Karpas-422 (cell line): ENCODE measurements at places on chromosomes 16 and 17. TPM values are rescaled to one million over a fixed set of nuclear protein-coding genes. Genes with fewer than 3 reads are reported as not detected.

DNA sequence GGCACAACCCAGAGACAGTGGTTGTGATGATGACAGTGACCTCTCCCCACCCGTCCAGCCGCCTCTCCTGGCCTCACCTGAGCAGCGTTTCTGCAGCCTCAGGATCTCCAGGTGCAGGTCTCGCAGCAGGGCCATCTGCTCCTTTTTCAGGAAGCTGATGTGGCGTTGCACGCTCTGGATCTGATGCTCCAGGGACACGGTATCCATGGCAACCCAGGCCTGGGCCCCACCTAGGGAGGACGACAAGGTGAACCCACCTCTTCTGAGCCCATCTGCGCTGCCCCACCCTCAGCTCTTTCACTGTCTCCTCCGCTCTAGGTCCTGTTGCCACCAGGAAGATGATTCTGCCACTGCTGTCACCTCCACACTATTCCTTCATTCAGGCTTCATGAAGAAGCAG is 14.5 kb downstream of the CCDC92B start:
- H3K27me3 ChIP-seq: no peaks in the 10 kb centered on the region
- H3K36me3 ChIP-seq: no peaks in the 10 kb centered on the region
- H3K4me3 ChIP-seq: no peak overlapping the region
- no peaks in the 10 kb centered on the region for H3K4me1 ChIP-seq

GRCh38 chr17:1710807-1711553 is 803 bp upstream of the TLCD2 start:
- H3K4me3 ChIP-seq: no peak overlapping the region
- no peak overlapping the region for H3K27ac ChIP-seq
- H3K4me1 ChIP-seq: peaks cover 11% of the 10 kb centered on the region
- DNase-seq: no peak
- no peaks in the 10 kb centered on the region for H3K36me3 ChIP-seq

DNA sequence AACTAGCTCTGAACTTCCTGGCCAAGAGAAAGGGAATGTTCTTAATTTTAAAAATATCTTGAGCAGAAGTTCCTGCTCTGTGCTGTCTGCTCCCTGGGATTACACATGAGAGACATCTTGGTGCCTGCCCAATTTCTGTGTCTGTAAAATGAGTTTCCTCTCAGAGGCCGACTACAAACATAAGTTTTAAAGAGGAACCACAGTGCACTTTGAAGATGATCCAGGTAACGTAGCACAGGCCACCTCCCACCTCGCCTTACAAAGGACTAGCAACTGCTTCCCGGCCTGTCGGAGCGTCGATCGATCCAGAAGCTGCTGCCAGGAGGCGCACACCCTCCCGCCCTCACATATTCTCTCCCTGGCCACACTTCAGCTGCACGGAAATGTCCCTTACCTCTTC is 55.0 kb upstream of the ATP2A3 start:
- no peak overlapping the region for H3K4me3 ChIP-seq
- no peak for DNase-seq
- H3K4me1 ChIP-seq: no peaks in the 10 kb centered on the region
- no peak overlapping the region for H3K27ac ChIP-seq
- no peaks in the 10 kb centered on the region for H3K27me3 ChIP-seq

DNA sequence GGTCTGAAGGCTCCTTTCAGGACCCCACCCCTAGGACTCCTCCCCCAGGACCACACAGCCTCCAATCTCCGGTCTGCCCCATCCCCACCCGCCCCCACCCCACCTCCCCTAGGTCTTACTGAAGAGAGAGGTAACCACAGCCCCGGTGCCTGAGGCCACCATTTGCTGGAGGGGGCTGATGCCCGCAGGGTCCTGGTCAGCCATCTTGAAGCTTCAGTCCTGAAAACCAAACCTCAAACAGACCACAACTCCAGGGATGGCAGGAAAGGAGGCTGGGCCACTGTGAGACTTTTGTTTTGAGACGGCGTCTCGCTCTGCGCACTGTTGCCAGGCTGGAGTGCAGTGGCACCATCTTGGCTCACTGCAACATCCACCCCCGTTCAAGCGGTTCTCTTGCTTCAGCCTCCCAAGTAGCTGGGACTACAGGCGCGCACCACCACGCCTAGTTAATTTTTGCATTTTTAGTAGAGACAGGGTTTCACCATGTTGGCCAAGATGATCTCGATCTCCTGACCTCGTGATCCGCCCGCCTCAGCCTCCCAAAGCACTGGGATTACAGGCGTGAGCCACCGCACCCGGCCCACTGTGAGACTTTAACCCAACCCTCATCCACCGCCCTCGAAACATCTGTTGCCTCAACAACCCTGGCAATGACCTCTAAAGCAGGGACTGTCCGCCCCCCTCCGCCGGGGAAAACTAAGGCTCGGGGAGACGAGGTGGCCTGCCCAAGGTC is 1.1 kb downstream of the SLC25A39 start:
- H3K4me1 ChIP-seq: peaks cover 37% of the 10 kb centered on the region
- peak overlapping the region; percentile 100 for H3K4me3 ChIP-seq
- H3K36me3 ChIP-seq: no peaks in the 10 kb centered on the region; the same call in 1 of the 2 replicates
- no peak for DNase-seq
- no peak overlapping the region for H3K27ac ChIP-seq

GRCh38 chr17:79905832-79906231 is 66.6 kb upstream of the CBX4 start:
- H3K4me3 ChIP-seq: no peak overlapping the region
- no peaks in the 10 kb centered on the region for H3K4me1 ChIP-seq
- H3K36me3 ChIP-seq: no peaks in the 10 kb centered on the region
- peak; percentile 59 for DNase-seq
- no peak overlapping the region for H3K27ac ChIP-seq

GRCh38 chr17:65314212-65314611 is 177.0 kb downstream of the RGS9 start:
- no peak for DNase-seq
- no peaks in the 10 kb centered on the region for H3K27me3 ChIP-seq
- no peaks in the 10 kb centered on the region for H3K4me1 ChIP-seq
- no peak overlapping the region for H3K4me3 ChIP-seq
- no peaks in the 10 kb centered on the region for H3K36me3 ChIP-seq

DNA sequence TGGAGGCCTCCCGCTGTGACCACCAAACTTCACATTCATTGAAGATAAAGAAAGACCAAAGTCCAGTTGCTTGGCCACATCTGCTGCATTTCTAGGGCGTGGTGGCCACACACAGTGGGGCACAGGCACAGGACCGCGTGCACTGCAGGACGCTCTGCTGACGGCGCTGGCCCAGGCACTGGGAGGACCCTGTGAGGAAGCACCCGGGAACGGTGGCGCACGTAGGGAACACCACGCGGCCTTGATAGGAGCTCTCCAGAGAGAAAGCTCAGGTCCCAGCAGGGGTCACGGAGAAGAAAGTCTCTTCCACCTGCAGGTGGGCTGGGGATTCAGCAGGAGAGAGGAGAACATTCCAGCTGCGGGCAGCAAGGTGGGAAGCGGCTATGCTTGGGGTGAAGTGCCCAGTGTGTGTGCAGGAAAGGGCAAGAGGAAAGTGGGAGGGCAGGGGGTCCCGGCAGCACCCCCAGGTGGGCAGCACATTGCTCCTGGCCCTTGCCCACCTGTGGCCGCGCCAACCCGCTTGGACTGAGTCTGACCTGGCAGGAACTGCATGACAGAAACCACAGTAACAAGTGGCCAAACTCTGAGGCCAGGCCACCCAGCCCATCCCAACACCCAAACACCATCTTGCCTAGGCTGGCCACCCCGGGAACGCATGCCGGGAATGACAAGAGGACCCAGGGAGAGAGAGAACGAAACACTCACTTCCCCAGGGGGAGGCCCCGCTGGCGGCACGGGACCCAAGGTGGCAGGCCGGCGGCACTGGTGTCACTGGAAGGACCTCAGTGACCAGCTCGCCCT is 32.8 kb downstream of the TBC1D16 start:
- H3K4me1 ChIP-seq: no peaks in the 10 kb centered on the region
- no peaks in the 10 kb centered on the region for H3K27me3 ChIP-seq
- no peak for DNase-seq
- H3K4me3 ChIP-seq: no peak overlapping the region
- no peaks in the 10 kb centered on the region for H3K36me3 ChIP-seq

- DNase-seq: no peak
- peak overlapping the region; percentile 67 for H3K4me3 ChIP-seq
- no peaks in the 10 kb centered on the region for H3K27me3 ChIP-seq
- H3K27ac ChIP-seq: no peak overlapping the region
- peaks cover 9% of the 10 kb centered on the region; the same call in 1 of the 2 replicates for H3K36me3 ChIP-seq
These were observed 71.9 kb downstream of the ABR start for GRCh38 chr17:1107777-1108477.

DNA sequence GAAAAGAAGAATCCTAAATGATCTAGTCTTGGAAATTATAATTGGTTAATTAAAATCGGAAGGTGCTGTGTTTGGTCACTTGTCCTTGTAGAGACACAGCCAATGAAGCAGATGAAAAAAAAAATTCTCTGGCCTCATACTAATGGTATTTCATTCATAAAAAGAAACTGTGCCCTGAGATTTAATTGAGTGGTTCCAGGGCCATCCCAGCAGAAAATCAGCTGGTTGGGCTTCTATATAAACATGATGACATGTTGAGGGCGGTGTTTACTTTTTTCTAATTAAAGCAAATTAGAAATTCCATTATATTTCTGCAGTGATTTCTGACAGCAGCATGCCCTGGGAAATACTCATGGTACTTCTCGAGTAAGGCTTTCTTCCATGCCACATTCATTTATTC is 191.9 kb upstream of the KCNJ16 start:
- H3K36me3 ChIP-seq: no peaks in the 10 kb centered on the region
- no peaks in the 10 kb centered on the region for H3K27me3 ChIP-seq
- H3K4me1 ChIP-seq: peaks cover 1% of the 10 kb centered on the region; the same call in 1 of the 2 replicates

- H3K27me3 ChIP-seq: no peaks in the 10 kb centered on the region
- no peak for DNase-seq
- no peak overlapping the region for H3K27ac ChIP-seq
- H3K4me3 ChIP-seq: no peak overlapping the region
These were observed 33.1 kb downstream of the MEAK7 start for GRCh38 chr16:84471316-84471715.

- no peaks in the 10 kb centered on the region for H3K27me3 ChIP-seq
- H3K4me3 ChIP-seq: no peak overlapping the region
- no peak overlapping the region for H3K27ac ChIP-seq
- H3K36me3 ChIP-seq: no peaks in the 10 kb centered on the region
- no peak for DNase-seq
- H3K4me1 ChIP-seq: no peaks in the 10 kb centered on the region
These were observed 43.0 kb upstream of the RHBDL3 start for GRCh38 chr17:32222621-32223020.

DNA sequence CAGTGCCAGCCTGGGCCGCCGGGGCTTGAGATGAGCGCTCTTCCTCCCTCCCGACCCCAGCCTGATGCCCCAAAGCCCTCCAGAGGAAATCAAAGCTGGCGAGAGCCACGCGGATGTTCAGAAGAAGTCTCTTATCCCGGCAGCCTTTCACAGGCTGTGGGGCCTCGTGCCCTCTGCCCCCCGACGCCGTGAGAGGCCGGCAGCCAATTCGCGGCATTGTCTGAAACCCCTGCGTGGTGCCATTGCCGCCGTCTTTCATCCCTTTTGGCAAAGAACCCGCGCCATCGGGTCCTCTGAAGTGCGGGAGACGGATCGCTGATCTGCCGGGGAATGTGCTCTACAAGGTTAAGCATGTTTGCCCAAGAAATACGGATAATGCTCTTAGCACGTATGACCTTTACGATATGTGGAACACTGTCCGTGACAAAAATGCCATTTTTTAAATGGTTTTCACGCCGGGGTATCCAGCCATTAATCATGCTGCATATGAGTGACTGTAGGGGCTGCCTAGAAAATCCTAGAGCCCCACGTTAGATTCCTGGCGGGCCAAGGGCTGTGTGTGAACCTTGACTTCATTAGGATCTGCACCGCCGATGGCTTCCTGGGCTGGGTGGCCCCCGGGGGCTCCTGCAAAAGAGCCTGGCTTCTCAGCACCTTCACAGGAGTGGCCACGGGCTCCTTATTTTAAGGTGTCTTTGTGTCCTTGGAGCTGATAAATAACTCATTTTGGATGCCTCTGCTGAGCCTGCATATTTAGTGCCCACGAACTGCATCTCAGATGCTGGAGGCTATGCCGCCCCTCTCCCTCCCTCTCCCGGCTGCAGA is 165.1 kb upstream of the TNRC6C start:
- H3K4me1 ChIP-seq: no peaks in the 10 kb centered on the region
- no peaks in the 10 kb centered on the region for H3K36me3 ChIP-seq
- H3K4me3 ChIP-seq: no peak overlapping the region

GRCh38 chr16:50025537-50025931 is 509 bp downstream of the CNEP1R1 start:
- H3K4me1 ChIP-seq: peaks cover 14% of the 10 kb centered on the region
- peak; percentile 61 for DNase-seq
- no peaks in the 10 kb centered on the region for H3K27me3 ChIP-seq
- peaks cover 13% of the 10 kb centered on the region; the same call in 1 of the 2 replicates for H3K36me3 ChIP-seq

- no peak overlapping the region for H3K4me3 ChIP-seq
- H3K36me3 ChIP-seq: no peaks in the 10 kb centered on the region
- peaks cover 35% of the 10 kb centered on the region for H3K4me1 ChIP-seq
These were observed 177.4 kb downstream of the PRKCB start for GRCh38 chr16:24013054-24013636.

GRCh38 chr16:56933828-56934598 is 2.1 kb downstream of the HERPUD1 start:
- H3K27me3 ChIP-seq: no peaks in the 10 kb centered on the region
- peak overlapping the region; percentile 92 for H3K4me3 ChIP-seq
- DNase-seq: no peak
- peak overlapping the region; percentile 91 for H3K27ac ChIP-seq

GRCh38 chr16:50711862-50712559 is 18.6 kb downstream of the NOD2 start:
- H3K36me3 ChIP-seq: no peaks in the 10 kb centered on the region
- H3K27me3 ChIP-seq: no peaks in the 10 kb centered on the region
- H3K27ac ChIP-seq: no peak overlapping the region
- DNase-seq: no peak

DNA sequence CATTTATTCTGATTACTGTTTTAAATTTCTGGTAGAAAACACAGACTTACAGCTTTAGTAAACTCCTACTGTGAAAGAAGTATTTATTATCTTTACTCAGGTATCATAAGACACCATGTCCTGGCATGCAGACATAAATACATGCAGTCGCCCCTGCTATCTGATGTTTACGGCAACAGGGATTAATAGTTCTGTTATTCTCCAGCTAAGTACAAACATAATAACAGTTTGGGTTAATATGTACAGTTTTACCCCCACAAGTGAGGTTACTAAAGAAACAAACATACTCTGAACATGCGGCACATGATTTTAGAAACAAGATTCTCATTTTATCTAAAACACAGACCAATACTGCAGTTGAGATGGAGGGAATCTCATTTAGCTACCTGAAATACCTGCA is 170.8 kb downstream of the ABCA8 start:
- H3K36me3 ChIP-seq: no peaks in the 10 kb centered on the region
- no peak overlapping the region for H3K27ac ChIP-seq
- no peaks in the 10 kb centered on the region for H3K27me3 ChIP-seq
- no peak overlapping the region for H3K4me3 ChIP-seq

- no peak overlapping the region for H3K4me3 ChIP-seq
- H3K4me1 ChIP-seq: no peaks in the 10 kb centered on the region
- no peaks in the 10 kb centered on the region for H3K27me3 ChIP-seq
These were observed 8.1 kb upstream of the ARMC5 start for GRCh38 chr16:31451201-31451600.

The ABCA10 gene
- 0.87 and 2.2 TPM in 2 replicates for total RNA-seq

The PIMREG gene
- total RNA-seq: not detected in 2 replicates

The LGALS9B gene
- not detected in 2 replicates for total RNA-seq

The CIITA gene
- total RNA-seq: 66.2 and 96.5 TPM in 2 replicates
